Colonic mucosa (tissue), 4 donors: ENCODE measurements at places on chromosomes 5 and 9. TPM values are rescaled to one million over a fixed set of nuclear protein-coding genes. Genes with fewer than 3 reads are reported as not detected.

GRCh38 chr5:30959238-30959637 lies 234.2 kb upstream of the CDH6 start:
- no peak for DNase-seq
- H3K27ac ChIP-seq, result no peak overlapping the region
- no peak overlapping the region for H3K4me3 ChIP-seq
- H3K27me3 ChIP-seq, result no peaks in the 10 kb centered on the region

DNA sequence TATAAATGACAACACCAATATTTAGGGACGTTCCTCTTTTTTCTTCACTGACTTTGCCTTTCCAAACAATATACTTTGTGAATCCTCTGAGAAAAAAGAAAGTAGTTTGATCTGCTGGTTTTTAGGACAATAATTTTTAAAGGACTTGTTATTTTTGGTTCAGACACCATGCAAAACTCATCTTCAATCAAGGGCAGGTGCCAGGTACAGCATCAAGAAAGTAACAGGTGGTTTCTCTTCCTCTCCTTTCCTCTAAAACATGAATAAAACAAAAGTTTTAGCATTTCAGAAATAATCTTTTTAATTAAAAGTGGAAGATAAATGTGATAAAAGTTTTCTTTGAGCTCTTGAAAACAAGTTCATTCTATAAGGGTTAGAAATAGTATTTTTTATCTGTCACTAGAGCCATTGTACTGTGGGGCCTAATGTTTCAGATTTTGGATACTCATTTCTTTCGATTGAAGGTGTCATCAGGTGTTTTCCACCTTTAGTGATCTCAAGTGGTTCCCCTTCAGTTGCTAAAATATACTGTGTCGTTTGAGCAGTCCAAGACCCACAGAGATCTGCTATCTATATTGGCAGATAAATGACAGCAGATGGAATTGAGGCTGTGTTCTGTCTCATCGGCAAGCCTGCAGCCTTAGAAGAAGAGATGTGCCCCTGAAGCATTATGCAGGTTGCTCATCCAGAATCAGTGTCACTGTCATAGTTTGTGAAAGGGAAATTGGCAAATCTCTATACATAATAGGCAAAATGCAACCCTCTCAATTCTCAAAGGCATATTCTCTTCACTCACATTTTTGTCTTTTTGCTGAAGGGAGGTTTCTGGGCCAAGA lies 499.7 kb downstream of the PDE4D start:
- H3K36me3 ChIP-seq, result no peaks in the 10 kb centered on the region
- H3K4me1 ChIP-seq, result no peaks in the 10 kb centered on the region
- H3K27ac ChIP-seq, result no peak overlapping the region
- no peaks in the 10 kb centered on the region for H3K27me3 ChIP-seq
- no peak for DNase-seq

- no peak overlapping the region for H3K27ac ChIP-seq
- H3K4me1 ChIP-seq, result no peaks in the 10 kb centered on the region
- H3K27me3 ChIP-seq, result no peaks in the 10 kb centered on the region
- no peaks in the 10 kb centered on the region for H3K36me3 ChIP-seq
- H3K4me3 ChIP-seq, result no peak overlapping the region
Measured at GRCh38 chr5:6497262-6497661, 48.6 kb downstream of the UBE2QL1 start.

DNA sequence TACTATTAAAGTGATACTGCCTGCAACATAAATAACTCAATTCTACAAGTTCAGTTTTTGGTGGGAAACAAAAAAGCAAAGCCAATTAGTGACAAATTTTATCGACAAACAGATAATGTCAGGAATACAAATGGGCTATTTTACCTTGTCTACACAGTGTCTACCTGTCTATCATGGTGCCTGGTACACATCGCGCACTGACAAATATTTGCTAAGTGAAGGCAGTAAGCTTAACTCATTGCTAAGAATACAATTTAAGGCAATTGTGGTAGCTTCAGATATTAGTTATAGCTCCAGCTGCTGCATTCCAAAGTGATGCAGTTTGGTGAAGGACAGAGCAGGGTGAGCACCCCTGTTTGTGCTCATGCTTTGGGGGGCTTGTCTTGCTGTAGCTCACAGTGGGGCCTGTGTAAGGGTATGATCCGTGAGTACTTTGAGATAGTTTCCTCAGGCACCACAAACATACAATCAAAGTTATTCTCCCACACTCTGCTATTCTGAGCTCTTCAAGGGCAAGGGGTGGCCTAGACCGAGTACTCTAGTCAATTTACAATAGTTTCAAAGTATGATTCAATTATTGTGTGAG lies 24.7 kb downstream of the ELL2 start:
- H3K27ac ChIP-seq, result no peak overlapping the region
- DNase-seq, result no peak
- no peak overlapping the region for H3K4me3 ChIP-seq
- H3K27me3 ChIP-seq, result no peaks in the 10 kb centered on the region
- no peaks in the 10 kb centered on the region for H3K4me1 ChIP-seq

DNA sequence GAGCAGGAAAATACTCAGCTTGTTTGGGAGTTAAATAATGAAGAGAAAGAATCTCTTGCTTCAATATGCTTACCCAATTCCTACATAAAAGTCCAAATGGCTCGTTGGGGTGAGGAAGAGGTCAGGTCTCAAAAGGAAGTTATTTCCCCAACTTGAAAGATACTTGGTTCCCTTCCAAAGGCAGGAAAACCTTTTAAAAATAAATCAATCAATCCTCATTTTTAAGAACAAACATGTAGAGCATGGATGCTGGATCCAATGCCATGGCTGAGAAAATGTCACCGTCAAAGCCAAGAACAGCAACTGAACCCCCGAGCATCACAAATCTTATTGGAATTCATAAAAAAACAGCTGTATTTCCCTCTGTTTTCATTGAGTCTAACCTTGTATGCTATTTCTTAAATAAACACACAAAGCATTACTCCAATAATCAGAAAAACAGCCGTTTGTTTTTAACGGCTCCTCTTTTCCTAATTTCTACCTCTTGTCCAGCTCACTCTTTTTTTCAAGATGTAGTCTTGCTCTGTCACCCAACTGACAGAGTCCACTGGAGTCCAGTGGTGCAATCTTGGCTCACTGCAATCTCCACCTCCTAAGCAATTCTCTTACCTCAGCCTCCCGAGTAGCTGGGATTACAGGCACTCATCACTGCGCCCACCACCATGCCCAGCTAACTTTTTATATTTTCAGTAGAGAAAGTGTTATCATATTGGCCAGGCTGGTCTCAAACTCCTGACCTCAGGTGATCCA lies 140.7 kb downstream of the GNA14 start:
- no peaks in the 10 kb centered on the region for H3K27me3 ChIP-seq
- no peaks in the 10 kb centered on the region for H3K36me3 ChIP-seq
- H3K4me3 ChIP-seq, result no peak overlapping the region
- H3K4me1 ChIP-seq, result no peaks in the 10 kb centered on the region

GRCh38 chr5:37064442-37064841 lies 184.7 kb downstream of the CPLANE1 start:
- no peak overlapping the region for H3K27ac ChIP-seq
- H3K4me3 ChIP-seq, result no peak overlapping the region
- no peaks in the 10 kb centered on the region for H3K4me1 ChIP-seq
- H3K27me3 ChIP-seq, result no peaks in the 10 kb centered on the region
- DNase-seq, result no peak

- no peak overlapping the region for H3K27ac ChIP-seq
- no peaks in the 10 kb centered on the region for H3K36me3 ChIP-seq
- H3K4me3 ChIP-seq, result no peak overlapping the region
- DNase-seq, result no peak
- H3K27me3 ChIP-seq, result no peaks in the 10 kb centered on the region
Measured at GRCh38 chr5:38790268-38790667, 55.5 kb upstream of the OSMR start.

DNA sequence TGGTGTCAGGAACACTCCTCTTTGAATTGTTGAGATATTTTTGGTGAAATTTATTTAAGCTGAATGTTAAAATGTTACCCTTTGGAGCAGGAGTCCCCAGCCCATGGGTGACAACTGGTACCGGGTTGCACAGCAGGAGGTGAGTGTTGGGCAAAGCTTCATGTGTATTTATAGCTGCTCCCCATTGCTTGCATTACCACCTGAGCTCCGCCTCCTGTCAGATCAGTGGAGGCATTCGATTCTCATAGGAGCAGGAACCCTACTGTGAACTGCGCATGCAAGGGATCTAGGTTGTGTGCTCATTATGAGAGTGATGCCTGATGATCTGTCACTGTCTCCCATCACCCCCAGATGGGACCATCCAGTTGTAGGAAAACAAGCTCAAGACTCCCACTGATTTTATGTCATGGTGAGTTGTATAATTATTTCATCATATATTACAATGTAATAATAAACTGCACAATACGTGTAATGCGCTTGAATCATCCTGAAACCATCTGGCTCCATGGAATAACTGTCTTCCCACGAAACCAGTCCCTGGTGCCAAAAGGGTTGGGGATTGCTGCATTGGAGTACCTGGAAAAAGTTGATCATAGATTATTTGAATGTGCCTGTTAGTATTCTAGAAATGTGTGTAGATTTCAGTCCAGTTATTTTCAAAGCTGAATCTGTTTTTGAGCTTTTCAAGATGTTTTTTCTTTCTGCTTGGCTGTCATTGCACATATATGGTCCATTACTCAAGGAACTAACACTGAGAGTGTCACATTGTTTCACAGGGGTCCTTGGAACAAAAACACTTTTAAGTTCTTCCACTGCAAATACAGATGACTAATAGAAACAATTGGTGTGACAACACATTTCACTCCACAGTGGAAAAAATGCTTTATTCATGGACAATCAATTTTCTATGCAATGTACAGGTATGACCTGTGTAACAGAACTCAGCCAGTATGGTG lies 104.6 kb upstream of the TNFAIP8 start:
- no peaks in the 10 kb centered on the region for H3K27me3 ChIP-seq
- H3K27ac ChIP-seq, result no peak overlapping the region
- no peaks in the 10 kb centered on the region for H3K36me3 ChIP-seq

GRCh38 chr5:82376307-82376706 lies 98.2 kb upstream of the RPS23 start:
- no peaks in the 10 kb centered on the region for H3K4me1 ChIP-seq
- no peak for DNase-seq
- H3K27ac ChIP-seq, result no peak overlapping the region

GRCh38 chr5:142000704-142001484 lies 11.9 kb downstream of the GNPDA1 start:
- H3K27me3 ChIP-seq, result no peaks in the 10 kb centered on the region
- no peak for DNase-seq
- H3K36me3 ChIP-seq, result peaks cover 5% of the 10 kb centered on the region
- no peak overlapping the region for H3K27ac ChIP-seq
- no peaks in the 10 kb centered on the region for H3K4me1 ChIP-seq

- H3K4me3 ChIP-seq, result no peak overlapping the region
- H3K27ac ChIP-seq, result no peak overlapping the region
- H3K4me1 ChIP-seq, result no peaks in the 10 kb centered on the region
- no peaks in the 10 kb centered on the region for H3K36me3 ChIP-seq
Measured at GRCh38 chr9:100440071-100440470, 13.1 kb downstream of the MSANTD3 start.

DNA sequence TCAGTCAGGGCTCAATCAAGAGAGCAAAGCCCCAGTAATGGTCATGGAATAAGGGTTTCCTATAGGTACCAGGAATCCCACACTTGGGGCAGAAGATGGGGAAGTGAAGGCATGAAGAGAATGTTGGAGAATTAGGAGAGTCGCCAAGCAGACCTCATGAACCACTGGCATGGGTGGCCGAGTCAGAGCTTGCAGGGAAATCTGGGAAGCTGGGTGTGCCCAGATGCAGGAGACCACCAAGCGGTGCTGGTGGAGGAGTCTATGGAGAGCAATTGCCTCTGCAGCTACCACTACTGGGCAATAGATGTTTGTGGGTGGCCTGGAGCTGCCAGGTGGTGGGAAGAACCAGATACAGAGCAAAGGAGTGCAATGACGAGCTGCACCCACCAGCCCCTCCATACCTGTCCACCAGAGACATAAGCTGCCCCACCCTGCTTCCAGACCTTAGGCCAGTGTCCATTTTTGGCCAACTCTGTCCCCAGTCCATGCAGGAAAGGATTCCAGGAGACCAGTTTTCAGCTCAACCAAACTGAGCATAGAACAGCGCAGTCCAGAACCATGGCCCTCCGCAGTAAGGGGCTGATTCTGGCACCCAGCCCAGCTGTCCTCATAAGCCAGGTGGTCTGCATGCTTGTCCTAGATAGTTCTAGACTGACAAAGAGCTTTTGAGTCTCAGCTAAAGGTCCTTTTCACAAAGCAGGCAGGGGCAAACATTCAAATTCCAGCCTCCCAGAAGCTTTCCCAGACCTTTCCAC lies 323.9 kb downstream of the GADD45G start:
- no peaks in the 10 kb centered on the region for H3K4me1 ChIP-seq
- H3K27me3 ChIP-seq, result no peaks in the 10 kb centered on the region
- DNase-seq, result no peak
- H3K36me3 ChIP-seq, result no peaks in the 10 kb centered on the region

DNA sequence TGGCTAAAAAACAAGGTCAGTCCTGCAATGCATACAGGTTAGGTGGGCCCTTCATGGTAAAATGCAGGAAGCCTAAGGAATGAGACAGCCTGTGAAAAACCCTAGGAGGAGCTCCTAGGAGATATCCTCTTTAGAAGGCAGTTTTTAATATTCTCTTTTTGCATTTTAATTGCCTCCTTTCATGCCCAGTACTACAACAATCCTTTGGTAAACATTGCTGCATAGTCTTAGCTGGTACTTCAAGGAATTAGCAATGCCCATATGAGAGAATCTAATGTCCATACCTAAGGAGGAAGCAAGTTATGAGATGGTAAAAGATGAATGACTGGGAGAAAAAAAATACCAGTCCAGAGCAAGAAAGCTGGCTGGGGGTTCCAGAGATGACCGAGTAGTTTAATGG lies 61.0 kb downstream of the NREP start:
- no peak for DNase-seq
- H3K36me3 ChIP-seq, result no peaks in the 10 kb centered on the region
- H3K4me1 ChIP-seq, result peaks cover 4% of the 10 kb centered on the region
- no peak overlapping the region for H3K4me3 ChIP-seq

DNA sequence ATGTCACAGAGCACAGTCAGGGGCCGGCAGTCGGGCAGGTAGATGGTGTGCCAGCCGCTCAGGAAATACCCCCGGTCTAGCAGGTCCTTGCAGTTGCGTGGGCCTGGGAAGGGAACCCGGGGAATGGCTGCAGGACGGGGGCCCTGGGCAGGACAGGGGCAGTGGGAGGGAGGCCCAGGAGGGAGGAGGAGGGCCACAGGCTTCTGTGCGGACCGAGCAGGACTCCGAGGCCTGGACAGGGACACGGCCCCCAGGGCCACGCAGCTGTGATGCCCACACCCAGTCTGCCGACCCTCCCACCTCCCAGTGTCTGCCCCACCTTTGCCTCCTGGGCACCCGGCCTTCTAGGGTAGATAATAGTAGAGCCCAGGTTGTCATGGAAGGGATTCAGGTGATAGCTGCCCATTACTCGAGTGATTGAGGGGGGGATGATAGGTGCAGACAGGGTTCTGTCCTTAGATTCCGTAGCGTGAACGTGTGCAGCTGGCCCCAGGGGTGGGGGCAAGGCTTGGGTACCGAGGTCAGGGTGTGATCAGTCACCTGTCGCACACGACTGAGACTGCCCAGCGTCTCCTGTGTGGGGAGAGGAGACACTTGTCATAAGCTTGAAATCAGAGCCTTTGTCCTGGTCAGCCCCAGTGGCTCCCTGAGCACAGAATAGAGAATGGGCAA lies 4.5 kb downstream of the FCN1 start:
- H3K36me3 ChIP-seq, result no peaks in the 10 kb centered on the region
- no peaks in the 10 kb centered on the region for H3K27me3 ChIP-seq
- no peak overlapping the region for H3K4me3 ChIP-seq
- no peak overlapping the region for H3K27ac ChIP-seq
- DNase-seq, result no peak

- no peak overlapping the region for H3K27ac ChIP-seq
- DNase-seq, result no peak
- H3K27me3 ChIP-seq, result no peaks in the 10 kb centered on the region
- H3K4me3 ChIP-seq, result no peak overlapping the region
- no peaks in the 10 kb centered on the region for H3K4me1 ChIP-seq
Measured at GRCh38 chr5:52869391-52869790, 81.7 kb downstream of the ITGA1 start.

Gene PCDHB11
- 0.59 TPM for total RNA-seq

Gene FAM78A
- total RNA-seq, result 2.0 TPM

Gene TTC23L
- 0.35 TPM for total RNA-seq

Gene OMD
- 0.88 TPM for total RNA-seq

Gene PCDHA1
- 0.13 TPM for total RNA-seq
